ENCODE measurements at places on chromosomes 12 and 14.
A peak's percentile ranks its signal among the peaks of the same experiment; 100 is the strongest.

DNA sequence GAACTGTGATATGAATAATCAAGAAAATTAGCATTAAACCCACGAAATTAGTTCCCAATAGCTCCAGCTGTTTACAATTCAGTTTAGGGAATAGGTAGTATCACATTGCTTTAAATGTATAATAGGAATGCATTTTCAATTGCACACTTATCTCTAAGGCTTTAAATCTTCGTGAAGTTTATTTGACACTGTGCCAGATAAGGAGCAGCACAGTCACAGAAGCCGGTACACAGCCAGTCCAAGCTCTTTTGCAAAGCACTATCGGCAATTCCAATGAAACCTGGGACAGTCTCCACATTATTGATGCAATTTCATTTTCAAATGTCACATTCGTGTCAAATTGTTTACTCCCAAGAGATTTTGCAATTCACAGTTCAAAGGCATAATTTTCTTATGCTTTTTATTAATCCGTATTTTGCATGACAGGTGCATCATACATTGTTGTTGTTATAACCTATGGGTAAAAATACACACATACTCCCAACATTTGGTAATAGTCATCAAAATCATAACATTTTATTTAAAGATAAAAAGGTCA, 602.8 kb downstream of the RPS29 start:
- no peak for DNase-seq

DNA sequence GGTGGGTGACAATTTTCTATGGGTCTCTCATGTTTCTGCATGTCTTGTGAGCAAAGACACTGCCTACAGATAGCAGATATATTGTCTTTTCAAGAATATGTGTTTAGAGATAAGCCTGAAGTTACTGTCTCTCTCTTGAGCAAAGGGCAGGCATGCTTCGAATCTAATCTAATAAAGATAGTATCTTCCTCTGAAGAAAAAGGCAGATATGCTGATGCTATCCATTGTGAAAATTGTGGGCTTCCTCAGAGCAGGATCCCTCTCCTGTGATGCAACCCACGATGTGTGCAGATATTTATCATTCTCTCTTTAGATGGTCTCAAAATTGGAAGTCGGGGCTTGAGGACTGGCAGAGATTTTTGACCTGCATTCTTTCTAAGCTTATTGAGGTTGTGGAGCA, 187.0 kb downstream of the DACT1 start:
- no peak for DNase-seq

- DNase-seq: no peak
Measured at GRCh38 chr12:3540387-3540990, 49.5 kb downstream of the PRMT8 start.

DNA sequence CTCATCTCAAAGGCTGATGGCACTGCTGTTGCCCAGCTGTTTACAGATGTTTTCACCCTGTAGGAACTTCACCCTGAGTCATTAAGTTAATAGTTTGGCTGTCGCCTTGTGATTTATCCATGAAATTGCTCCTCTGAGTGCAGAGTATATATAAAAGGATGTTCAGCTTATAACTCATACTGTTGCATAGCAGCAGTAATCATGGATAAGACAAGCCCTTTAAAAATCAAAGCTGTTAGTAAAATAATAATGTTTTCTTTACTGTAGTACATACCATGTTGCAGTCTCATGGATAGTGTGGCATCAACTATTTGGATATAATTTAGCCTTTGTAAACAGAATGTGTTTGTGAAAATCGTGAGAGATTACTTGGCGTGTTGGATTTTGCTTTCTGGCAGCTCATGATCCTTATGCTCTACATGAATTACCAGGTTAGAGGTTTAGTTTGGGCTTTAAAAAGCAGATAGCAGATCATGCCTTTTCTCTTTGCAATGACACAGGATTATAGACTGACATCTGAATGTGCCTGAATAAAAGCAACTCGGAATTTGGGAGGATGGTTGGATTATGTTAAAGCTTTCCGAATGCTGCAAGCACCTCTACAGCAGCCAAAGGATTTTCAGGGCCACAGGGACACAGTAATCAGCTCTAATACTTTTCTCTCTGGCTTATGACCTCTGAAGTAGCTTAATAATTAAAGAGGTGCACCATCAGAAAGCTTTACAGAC, 279.7 kb upstream of the ATP2B1 start:
- no peak for DNase-seq

DNA sequence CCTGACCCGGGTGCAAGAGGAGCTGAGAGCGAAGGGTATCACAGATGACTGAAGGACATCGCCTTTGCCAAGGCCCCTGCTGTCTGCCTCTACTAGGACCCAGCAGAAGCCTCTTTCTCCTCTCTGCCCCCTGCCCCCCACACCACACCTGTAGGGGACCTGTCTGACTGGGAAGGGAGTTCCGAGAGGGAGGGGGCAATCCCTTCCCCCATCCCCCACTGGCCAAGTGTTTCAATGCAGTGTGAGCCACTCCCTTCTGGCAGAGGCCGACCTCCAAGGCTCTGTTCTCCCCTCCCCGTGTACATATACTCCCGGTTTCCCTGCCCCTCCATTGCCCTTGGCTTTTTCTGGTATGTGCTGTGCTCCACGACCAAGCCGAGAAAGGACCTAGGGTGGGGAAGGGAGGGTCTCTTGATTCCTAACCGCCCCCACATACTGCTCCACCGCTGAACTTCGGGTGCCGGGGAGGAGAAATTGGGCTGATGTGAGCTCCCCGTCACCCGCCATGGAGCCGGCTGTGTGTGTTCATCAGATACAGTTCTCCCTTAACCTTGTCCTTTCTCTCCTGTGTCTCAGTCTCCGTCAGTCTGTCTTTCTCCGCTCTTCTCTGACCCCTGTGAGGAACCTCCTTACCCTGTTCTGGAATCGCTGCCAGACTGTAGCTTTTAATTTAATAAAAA, 2.0 kb upstream of the ARHGEF25 start:
- no peak for DNase-seq

DNA sequence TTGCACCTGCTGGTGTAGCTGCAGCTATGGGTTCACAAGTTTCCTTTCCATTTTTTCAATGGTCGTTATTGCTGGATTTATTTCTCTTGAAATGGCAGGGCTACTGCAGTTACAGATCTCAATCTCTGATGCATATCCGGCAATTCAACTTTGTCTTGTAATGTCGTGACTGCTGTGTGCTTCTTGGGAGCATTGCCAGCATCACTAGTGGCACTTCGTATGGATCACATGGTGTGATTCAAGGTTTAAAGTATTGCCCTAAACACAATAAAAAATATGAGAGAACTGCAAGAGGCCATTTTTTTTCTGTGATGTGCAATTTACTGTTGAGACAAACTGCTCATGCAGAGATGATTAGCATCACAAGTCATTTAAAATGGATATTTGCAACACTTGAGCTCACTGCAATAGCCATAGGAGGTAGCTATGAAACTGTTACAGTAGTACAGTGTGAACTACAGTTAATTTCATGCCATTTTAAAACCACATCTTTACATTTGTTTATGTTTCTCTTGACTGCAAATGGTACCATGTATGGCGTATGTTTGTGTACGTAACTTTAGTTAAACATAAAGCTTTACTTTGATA, 217.4 kb upstream of the PDE3A start:
- DNase-seq: no peak

DNA sequence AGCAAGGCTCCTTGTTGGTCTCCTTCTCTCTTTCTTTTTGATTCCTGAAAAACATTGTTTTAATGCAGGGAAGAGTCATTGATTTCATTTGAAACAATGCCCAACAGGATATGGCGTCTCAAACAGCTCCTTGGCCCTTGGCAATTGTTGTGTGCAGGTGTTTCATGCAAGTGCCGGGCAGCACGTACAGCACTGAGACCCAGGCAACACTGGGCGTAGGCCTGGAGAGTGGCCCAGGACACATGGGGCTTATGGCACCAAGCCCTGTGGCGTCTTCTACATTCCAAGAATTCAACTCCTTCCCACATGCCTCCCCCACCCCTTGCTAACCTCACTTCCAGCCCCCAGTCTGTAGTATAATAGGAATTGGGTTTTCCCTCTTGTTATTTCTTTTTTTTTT, 230.4 kb downstream of the SPTSSA start:
- no peak for DNase-seq

GRCh38 chr12:106301611-106302321, 767 bp upstream of the TCP11L2 start:
- DNase-seq: peak; percentile 89

DNA sequence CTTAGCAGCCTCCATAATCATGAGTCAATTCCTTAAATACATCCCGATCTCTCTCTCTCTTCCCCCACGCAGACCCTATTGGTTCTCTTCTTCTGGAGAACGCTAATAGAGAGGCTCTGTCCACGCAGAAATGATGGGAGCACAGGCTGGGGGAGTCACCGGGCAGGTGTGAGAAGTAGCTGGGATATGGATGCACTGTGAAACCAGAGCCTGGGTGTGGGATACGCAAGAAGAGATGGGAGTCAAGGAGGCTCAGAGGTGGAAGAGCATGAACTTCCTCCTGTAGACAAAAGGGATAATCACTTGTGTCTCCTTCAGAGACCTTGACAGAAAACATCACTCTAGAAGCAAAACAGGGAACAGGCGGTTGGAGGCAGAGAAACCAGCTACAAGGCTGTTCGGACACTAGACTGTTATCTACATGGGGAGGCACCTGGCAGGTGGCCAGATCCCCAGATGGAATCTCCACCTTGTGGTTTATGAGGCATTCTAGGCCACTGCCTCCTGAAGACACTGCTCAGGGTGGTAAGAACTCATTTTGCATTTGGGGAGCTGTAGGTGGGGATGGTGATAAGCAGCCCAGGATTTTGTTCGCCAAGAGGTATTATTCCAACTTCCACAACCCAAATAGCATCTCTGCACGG, 7.2 kb upstream of the SELPLG start:
- DNase-seq: no peak

DNA sequence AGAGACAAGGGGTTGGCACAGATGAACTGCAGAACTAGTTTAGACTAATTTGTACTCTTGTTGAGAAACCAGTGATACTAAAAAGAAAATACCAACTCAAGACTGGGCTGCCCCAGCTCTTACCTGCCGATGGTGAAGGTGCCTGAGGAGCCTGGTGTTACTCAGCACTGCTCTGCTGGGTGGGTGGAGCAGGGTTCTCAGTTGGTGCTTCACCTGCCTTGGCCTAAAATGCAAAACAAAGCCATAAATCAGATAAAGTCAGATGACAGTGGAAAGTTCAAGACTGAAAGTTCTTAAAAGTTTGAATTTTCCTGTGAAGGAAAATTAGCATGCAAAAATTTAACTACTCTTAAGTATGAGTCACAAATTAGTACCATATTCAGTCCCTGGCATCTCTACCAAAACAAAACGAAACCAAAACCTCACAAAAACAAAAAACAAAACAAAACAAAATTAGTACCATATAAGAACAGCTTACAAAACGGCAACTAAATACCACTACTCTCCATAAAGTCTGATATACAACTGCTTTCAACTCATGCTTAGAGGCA, 21.9 kb downstream of the YBX3 start:
- DNase-seq: no peak

Measured in CD4-positive, alpha-beta T cell treated with Interleukin-15 for 1 hour (primary cell).